Globus pallidus (tissue), 1 donor: ENCODE measurements at places on chromosomes 7 and 10.

DNA sequence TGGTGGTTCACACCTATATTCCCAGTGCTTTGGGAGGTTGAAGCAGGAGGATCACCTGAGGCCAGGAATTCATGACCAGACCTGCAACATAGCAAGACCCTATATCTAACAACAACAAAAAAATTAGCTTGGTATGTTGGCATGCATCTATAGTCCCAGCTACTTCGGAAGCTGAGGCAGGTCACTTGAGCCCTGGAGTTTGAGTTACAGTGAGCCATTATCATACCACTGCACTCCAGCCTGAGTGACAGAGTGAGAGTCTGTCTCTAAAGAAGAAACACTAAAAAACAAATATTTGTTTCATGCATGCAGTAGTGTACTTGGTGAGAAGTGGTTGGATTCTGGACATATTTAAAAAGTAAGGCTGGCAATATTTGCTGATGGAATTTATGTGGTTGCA, 198.1 kb downstream of the BBS9 start:
- DNase-seq: no peak

- no peak for DNase-seq
Measured at GRCh38 chr10:122510736-122511135, 49.4 kb downstream of the HTRA1 start.

DNA sequence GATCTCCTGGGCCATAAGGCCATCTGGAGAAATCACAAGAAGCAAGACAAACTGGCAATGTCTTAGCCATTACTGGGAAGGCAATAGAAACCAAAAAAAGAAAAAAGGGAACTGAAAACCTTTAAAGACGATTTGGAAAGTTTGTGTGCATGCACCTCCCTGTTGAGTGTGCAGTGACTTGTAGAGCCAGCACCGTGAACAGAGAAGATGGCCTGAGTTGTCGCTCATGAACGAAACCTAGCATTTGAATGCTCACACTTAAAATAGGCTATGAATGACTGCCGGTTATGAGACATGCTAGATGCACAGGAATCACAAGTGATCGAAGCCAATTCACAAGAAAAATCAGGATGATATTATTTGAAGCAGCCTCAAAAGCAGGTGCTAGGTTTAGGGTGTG, 151.3 kb upstream of the ADO start:
- no peak for DNase-seq

- no peak for DNase-seq
Measured at GRCh38 chr10:69726850-69727249, 74.9 kb upstream of the COL13A1 start.

DNA sequence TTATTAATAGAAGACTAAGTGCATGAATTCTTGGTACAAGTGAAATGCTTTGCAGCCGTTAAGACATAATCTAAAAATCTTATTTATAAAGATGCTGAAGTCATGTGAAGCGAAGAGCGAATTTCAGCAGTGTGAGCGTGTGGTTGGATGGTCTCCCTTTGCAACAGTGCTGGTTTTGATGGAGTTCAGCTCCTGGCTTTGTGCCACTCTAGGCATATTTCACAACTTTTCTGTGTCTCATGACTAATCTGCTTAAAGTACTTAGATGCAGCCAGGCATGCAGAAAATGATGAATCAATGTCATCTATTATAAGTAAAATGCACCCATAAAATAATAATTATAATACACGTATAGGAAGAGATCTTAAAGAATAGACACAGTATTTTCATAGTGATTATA, 107.2 kb upstream of the TCERG1L start:
- DNase-seq: no peak

DNA sequence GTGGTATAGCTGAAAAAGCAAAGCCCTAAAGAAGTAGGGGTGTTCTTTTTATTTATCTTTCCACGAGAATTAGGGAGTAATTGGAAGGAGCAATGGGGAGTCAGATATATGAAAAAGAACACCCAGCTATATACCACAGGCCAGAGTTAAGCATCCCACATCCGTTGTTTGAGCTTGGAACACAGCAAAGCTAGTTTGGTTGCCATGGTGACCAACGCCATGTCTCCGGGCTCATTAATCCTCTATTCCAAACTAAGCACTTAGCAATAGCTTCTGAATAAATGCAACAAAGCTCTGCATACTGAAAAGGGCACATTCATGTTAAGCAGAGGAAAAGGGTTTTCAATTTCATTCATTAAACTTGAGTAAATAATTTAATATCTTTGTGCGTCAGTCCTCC, 23.5 kb downstream of the ASB4 start:
- peak; percentile 51 for DNase-seq
